HT-29 (cell line): ENCODE measurements at places on chromosomes 16 and 17. TPM values are rescaled to one million over a fixed set of nuclear protein-coding genes. Genes with fewer than 3 reads are reported as not detected.

- no peak for DNase-seq
Measured at GRCh38 chr17:16909472-16910246, 62.3 kb downstream of the TNFRSF13B start.

DNA sequence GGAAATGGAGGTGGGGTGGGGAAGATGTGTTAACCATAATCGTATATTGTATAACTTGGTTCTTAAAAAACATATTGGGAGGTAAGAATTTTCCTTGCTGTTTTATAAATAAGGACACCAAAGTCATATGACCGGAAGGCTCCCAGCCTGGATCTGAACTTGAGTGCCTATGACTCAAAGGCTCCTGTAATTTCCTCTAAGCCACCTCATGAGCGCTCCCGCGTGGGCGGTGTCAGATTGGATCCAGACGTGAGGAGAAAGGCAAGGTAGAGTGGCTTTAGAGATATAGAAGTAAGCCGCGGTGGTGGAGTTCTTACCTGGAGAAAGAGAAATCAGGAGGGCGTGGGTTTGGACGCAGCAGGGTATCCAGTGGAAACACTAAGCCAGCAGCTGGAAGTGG, 196.2 kb upstream of the NLRP1 start:
- DNase-seq: peak; percentile 3

- DNase-seq: peak; percentile 19
Measured at GRCh38 chr16:86508947-86509758, 1.2 kb upstream of the FOXF1 start.

- peak; percentile 79 for DNase-seq
Measured at GRCh38 chr17:37824534-37825485, 80.0 kb upstream of the HNF1B start.

GRCh38 chr17:44956998-44957981, 9.7 kb upstream of the KIF18B start:
- no peak for DNase-seq

GRCh38 chr16:74862743-74863244, 88.2 kb upstream of the FA2H start:
- DNase-seq: peak; percentile 83

GRCh38 chr17:45050481-45051059, 862 bp downstream of the DCAKD start:
- peak; percentile 68 for DNase-seq

- DNase-seq: no peak
Measured at GRCh38 chr16:4994719-4995434, 36.7 kb downstream of the SEC14L5 start.

The TNFSF12 gene
- not detected in 2 replicates for total RNA-seq

DNA sequence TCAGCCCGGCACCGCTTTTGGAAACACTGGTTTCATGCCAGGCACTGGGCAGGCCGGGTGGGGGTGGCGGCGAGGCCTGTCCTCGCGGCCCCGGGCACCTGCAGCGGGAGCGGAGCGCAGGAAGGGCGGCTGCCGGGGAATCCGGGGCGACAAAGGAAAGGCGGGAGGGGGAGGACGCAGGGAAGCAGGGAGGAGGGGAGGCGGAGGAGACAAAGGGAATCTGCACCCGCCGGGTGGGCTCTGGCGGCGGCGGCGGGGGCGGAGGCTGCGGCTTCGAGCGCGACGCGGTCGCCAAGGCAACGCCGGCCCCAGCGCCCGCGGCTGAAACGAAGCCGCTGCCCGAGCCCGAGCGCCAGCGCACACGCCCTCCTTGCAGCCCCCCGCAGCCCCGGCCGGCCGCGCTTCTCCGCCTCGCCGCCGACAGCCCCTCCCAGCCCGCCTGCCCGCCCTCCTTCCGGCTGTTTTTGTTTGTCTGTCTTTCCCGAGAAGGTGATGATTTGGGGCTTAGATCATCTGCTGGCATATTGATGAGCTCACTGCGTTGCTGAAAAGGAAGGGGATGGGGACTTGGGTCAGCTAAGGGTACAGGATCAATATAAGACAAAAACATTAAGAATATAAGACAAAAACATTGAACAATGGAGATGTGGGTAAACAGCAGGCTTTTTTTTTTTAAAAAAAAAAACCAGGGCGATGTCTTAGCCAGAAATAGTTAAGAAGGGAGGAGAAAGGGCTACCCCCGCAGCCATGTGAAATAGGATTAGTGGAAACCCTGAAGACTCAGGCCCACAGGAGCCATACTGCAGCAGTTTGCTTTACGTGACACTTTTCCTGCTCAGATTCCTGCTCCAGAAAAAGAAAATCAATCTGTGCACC, 32.7 kb downstream of the CDK5R1 start:
- peak; percentile 63 for DNase-seq

DNA sequence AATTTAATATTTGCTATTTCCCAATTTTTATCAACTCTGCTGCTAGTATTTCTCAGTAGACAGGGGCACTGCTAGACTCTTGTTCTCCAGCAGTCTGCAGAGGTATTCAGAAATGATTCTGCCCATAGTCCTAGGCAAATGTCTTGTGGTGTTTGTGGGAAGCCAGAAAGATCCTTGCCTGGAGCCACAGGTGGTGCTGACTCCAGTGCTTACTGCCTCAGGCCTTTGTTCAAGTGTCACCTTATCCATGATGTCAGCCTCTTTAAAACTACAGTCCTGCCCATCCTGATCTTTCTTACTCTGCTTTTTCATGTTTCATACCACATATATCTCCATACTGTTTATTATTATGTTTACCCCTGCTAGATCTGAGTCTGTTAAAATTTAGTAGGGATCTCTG, 26.5 kb downstream of the ZSWIM7 start:
- no peak for DNase-seq

The CHAD gene
- total RNA-seq: not detected in 2 replicates

- no peak for DNase-seq
Measured at GRCh38 chr17:250487-251300, 69.2 kb upstream of the DOC2B start.

The NXPH3 gene
- total RNA-seq: not detected in 2 replicates

The KRT36 gene
- not detected in 2 replicates for total RNA-seq

DNA sequence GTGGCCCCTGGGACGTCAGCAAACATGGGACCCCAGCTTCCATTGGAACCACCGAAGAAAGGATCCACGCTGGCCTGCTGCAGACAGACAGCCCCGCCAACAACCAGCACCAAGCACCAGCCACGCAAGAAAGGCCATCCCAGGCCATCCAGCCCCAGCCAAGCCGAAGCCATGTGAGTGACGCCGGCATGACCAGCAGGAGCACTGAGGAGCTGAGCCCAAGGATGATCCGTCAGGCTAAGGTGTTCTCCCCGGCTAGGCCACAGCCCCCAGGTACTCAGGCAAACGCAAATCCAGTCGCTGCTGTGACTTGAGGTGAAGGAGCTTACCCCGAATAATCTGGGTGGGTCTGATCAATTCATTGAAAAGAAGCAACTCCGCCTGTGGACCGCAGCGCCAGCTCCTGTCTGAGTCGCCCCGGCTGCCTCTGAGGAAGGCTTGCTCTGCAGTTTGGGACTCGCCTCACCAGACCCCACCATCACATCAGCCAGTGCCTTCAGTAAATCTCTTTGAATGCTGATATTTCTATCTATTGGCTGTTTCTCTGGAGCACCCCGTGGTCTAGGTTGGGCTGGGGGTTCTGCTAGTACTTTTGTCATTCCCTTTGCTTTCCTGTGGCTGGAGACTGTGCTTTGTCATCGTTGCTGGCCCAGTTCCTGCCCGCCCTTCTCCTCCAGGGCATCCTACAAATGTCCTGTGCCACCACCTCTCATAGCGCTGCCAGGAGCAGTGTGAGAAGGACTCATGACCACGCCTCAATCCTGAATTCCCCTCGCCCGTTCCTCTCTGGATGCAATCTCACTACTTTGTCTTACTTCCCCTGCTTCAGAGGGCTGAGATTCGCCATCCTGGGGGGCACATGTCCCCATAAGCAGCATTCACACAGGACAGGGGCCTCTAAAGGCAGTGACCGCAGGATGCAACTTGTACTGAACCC, 8.1 kb upstream of the CBX2 start:
- DNase-seq: no peak

DNA sequence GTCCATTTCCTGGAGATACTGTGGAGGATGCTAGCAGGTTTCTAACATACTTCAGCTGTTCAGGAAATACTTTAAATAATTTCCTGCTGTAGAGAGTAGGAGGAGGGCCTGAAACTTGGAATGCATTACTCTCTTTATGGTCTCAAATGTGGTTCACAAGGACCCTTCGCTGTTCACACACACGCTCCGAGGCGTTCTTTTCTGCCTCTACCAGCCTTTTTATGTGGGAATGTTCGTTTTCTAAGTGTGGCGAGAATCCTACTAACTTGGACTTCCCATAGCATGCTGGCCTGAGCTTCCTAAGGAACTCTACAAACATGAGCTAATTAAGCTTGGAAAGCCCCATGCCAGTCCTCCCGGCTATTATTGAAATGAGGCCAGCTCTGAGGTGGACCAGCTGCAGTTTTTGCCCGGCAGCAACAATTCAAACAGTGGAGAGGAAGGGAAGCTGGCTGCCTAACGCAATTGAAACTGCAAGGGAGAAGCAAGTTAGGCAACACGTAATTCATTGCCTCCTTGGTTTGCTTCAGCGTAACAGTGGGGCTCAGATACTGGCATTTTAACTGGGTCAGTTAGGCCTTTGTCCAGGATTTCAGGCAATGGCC, 18.9 kb downstream of the KPNA2 start:
- DNase-seq: no peak

DNA sequence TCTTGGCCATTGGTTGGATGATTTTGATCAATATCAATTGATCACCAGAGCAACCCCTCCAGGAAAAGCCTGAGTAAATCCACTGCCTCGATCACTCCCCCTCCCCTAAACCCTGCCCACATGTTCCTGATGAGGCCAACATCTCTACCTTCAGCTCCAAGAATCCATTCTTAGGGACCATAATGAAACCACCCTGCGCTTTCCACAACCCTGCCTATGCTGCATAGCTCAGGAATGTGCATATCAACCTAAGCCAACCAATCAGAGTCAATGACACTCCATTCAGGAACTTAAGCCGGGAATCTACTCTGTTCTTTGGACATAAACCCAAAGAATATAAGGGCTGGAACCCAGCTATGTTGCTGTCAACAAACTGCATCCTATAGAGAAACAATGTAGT, 86.3 kb downstream of the MYH11 start:
- no peak for DNase-seq

The GJD3 gene
- not detected in 2 replicates for total RNA-seq

The NACA2 gene
- not detected in 2 replicates for total RNA-seq

The PDE6G gene
- total RNA-seq: 0.68 TPM in 1 of 2 replicates, not detected in the other

- no peak for DNase-seq
Measured at GRCh38 chr17:21817791-21818364, 125.6 kb downstream of the KCNJ18 start.

GRCh38 chr17:382644-383533, 30.3 kb upstream of the RPH3AL start:
- peak; percentile 15 for DNase-seq
